ENCODE measurements at places on chromosomes 4 and X. TPM values are rescaled to one million over a fixed set of nuclear protein-coding genes. Genes with fewer than 3 reads are reported as not detected.
A peak's percentile ranks its signal among the peaks of the same experiment; 100 is the strongest.

- no peak overlapping the region for H3K4me3 ChIP-seq
- no peak for DNase-seq
- no peaks in the 10 kb centered on the region for H3K4me1 ChIP-seq
- no peaks in the 10 kb centered on the region for H3K36me3 ChIP-seq
Observed at GRCh38 chr4:122775987-122776836, 43.7 kb downstream of the BBS12 start.

DNA sequence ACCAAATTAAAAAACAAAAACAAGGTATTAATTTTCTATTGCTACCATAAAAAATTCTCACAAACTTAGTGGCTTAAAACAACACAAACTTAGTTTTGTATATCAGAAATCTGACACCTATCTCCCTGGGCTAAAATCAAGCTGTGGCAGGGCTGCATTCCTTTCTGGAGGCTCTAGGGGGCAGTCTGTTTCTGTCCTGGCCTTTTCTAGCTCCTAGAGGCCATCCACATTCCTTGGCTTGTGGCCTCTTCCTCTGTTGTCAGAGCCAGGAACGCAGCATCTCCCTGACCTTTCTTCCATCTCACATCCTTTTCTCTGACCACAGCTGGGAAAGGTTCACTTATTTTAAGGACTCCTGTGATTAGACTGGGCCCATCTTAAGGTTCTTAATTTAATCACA is 38.9 kb upstream of the TLR2 start:
- DNase-seq = no peak
- H3K4me1 ChIP-seq = peaks cover 6% of the 10 kb centered on the region
- no peak overlapping the region for H3K4me3 ChIP-seq

- peak within 1 kb of the TSS; percentile 82 for H3K27ac ChIP-seq
- peaks cover 27% of the 10 kb centered on the region for H3K27me3 ChIP-seq
- peak within 1 kb of the TSS; percentile 58 for H3K4me3 ChIP-seq
- H3K4me1 ChIP-seq = no peaks in the 10 kb centered on the region
- H3K36me3 ChIP-seq = peaks cover 2% of the 10 kb centered on the region
Observed at GRCh38 chrX:16712548-16713155, at the start of gene CTPS2. CTPS2 (minus strand) TSS chrX:16712669; CDS start chrX:16702902, 9,767 bp downstream.

- H3K27me3 ChIP-seq = peaks cover 13% of the 10 kb centered on the region
- no peak for DNase-seq
- H3K27ac ChIP-seq = no peak within 1 kb of the TSS
- H3K4me1 ChIP-seq = no peaks in the 10 kb centered on the region
- H3K4me3 ChIP-seq = peak within 1 kb of the TSS; percentile 25
- no peaks in the 10 kb centered on the region for H3K36me3 ChIP-seq
Observed at GRCh38 chrX:17860811-17861488, at the start of gene RAI2. RAI2 (minus strand) TSS chrX:17861298; CDS start chrX:17802010, 59,288 bp downstream.

XKRX gene
- 0.22 TPM for polyA plus RNA-seq

DNA sequence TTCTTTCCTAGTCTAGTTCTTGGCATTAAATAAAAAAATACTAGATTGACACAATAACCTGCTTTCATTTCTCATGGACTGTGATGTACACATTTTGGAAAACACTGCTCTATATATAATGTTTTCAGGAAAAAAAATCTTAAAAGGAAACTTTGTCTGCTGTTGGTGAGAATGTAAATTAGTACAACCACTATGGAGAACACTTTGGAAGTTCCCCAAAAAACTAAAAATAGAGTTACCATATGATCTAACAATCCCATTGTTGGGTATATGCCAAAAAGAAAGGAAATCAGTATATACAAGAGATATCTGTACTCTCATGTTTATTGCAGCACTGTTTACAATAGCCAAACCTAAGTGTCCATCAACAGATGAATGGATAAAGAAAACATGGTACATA is 202.3 kb downstream of the PPP3CA start:
- H3K27ac ChIP-seq = no peak overlapping the region
- no peaks in the 10 kb centered on the region for H3K27me3 ChIP-seq
- peaks cover 12% of the 10 kb centered on the region for H3K4me1 ChIP-seq
- H3K4me3 ChIP-seq = no peak overlapping the region
- no peak for DNase-seq

GRCh38 chr4:123583043-123583442 is 186.4 kb downstream of the SPRY1 start:
- H3K36me3 ChIP-seq = no peaks in the 10 kb centered on the region
- H3K27ac ChIP-seq = no peak overlapping the region
- H3K4me1 ChIP-seq = peaks cover 4% of the 10 kb centered on the region
- no peaks in the 10 kb centered on the region for H3K27me3 ChIP-seq
- no peak overlapping the region for H3K4me3 ChIP-seq

DNA sequence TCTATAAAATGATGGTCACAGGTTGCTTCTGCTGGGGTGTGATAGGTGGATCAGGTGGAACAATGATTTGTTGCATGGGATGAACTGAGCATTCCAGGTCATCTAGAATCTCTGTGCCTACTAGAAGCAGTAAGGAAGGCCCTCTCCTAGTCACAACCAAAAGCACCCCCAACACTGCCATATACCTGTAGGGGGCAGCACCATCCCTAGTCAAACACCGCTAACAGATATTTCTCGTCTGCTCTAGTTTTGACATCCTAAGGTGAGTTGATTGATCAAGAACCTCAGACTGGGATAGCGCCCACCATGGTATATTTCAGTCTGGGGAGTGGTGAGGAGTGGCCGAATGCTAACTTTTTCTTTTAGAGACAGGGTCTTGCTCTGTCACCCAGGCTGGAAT is 160.2 kb downstream of the NHS start:
- no peaks in the 10 kb centered on the region for H3K36me3 ChIP-seq
- no peaks in the 10 kb centered on the region for H3K4me1 ChIP-seq

DNA sequence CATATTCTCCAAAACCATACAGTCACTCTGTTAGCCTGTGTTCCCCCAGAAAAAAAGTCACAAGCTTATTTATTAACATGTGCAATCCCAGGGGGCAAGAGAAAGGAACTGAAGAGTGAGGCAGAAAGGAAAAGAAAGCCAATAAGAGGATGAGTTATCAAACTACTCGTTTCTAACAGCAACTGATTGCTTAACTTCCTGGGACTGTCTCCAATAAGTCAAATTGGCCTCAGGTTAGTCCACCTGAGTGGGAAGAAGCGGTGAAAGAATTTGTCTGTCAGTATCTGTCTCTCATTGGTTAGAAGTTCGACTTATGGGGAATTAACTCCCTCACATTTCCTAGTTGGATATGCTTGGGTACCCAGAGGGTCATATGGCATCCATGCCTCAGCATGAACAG is 14.1 kb downstream of the F9 start:
- no peak overlapping the region for H3K27ac ChIP-seq
- DNase-seq = no peak
- no peaks in the 10 kb centered on the region for H3K27me3 ChIP-seq
- no peaks in the 10 kb centered on the region for H3K4me1 ChIP-seq
- H3K4me3 ChIP-seq = no peak overlapping the region

- no peaks in the 10 kb centered on the region for H3K4me1 ChIP-seq
- no peak overlapping the region for H3K4me3 ChIP-seq
- no peak overlapping the region for H3K27ac ChIP-seq
- H3K36me3 ChIP-seq = no peaks in the 10 kb centered on the region
Observed at GRCh38 chr4:130073145-130073790, 977.3 kb downstream of the C4orf33 start.

GRCh38 chr4:139783741-139784484 is 118.3 kb downstream of the MGST2 start:
- H3K4me3 ChIP-seq = no peak overlapping the region
- DNase-seq = no peak
- H3K27me3 ChIP-seq = no peaks in the 10 kb centered on the region
- peaks cover 16% of the 10 kb centered on the region for H3K4me1 ChIP-seq

DNA sequence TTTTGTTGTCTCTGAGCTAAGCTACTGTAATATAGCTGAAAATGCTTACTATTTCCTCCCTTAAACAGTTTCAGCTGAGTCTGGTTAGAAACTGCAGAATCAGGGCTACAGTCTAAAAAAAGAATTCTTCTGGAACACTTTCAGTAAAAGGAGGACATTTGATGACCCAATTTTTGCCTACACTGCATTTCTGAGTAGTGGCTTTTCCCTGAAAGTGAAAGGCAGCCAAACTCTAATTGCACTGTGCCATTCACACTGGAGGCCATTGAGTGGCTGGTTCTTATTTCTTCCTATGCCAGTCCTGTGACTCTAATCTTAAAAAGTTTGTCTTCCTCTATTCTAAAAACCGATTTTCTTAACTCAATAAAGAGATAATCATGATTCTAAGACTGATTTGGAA is 526.0 kb downstream of the CFAP47 start:
- H3K27me3 ChIP-seq = no peaks in the 10 kb centered on the region
- no peak for DNase-seq
- no peaks in the 10 kb centered on the region for H3K36me3 ChIP-seq
- H3K27ac ChIP-seq = no peak overlapping the region
- no peak overlapping the region for H3K4me3 ChIP-seq
- H3K4me1 ChIP-seq = no peaks in the 10 kb centered on the region

- no peak overlapping the region for H3K27ac ChIP-seq
- no peak overlapping the region for H3K4me3 ChIP-seq
- no peaks in the 10 kb centered on the region for H3K4me1 ChIP-seq
- DNase-seq = no peak
- peaks cover 12% of the 10 kb centered on the region for H3K27me3 ChIP-seq
Observed at GRCh38 chr4:1563241-1563640, 120.9 kb downstream of the FAM53A start.

ITIH6 gene
- not detected for polyA plus RNA-seq

DNA sequence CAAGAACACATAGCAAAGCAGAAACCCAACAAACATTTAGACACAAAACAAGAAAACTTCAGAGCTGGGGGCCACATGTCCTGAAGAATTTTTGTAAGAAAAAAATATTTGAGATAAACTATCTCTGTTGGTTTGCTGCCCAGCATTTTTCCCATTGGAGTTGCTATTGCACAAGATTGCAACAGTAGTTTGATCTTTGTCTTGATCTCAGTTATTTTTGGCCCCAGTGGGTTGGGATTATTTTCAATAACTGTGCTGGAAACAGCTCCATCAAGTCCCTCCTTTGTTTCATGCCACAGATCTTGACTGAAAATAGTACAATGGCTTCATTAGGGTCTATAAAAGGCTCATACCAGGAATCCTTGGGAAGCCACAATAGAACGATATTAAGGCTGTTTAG is 103.8 kb upstream of the RAI2 start:
- no peak overlapping the region for H3K4me3 ChIP-seq
- no peak overlapping the region for H3K27ac ChIP-seq
- no peaks in the 10 kb centered on the region for H3K4me1 ChIP-seq
- H3K27me3 ChIP-seq = no peaks in the 10 kb centered on the region
- no peak for DNase-seq

- no peak overlapping the region for H3K27ac ChIP-seq
- no peak overlapping the region for H3K4me3 ChIP-seq
- no peaks in the 10 kb centered on the region for H3K4me1 ChIP-seq
- H3K36me3 ChIP-seq = no peaks in the 10 kb centered on the region
- no peak for DNase-seq
- H3K27me3 ChIP-seq = no peaks in the 10 kb centered on the region
Observed at GRCh38 chr4:14434483-14434882, 567.8 kb upstream of the CPEB2 start.

SLC10A7 gene
- polyA plus RNA-seq = 1.8 TPM

GPR50 gene
- not detected for polyA plus RNA-seq

NAT8L gene
- polyA plus RNA-seq = 0.13 TPM

ADAM29 gene
- 0.02 TPM for polyA plus RNA-seq

- H3K27ac ChIP-seq = no peak overlapping the region
- H3K27me3 ChIP-seq = no peaks in the 10 kb centered on the region
- DNase-seq = no peak
- no peaks in the 10 kb centered on the region for H3K36me3 ChIP-seq
- H3K4me1 ChIP-seq = no peaks in the 10 kb centered on the region
Observed at GRCh38 chr4:112069110-112069509, 76.1 kb upstream of the FAM241A start.

TLR8 gene
- polyA plus RNA-seq = 3.5 TPM

GRCh38 chr4:56637791-56638190 is 43.3 kb downstream of the HOPX start:
- no peaks in the 10 kb centered on the region for H3K27me3 ChIP-seq
- H3K36me3 ChIP-seq = no peaks in the 10 kb centered on the region
- no peak for DNase-seq

- no peaks in the 10 kb centered on the region for H3K4me1 ChIP-seq
- no peaks in the 10 kb centered on the region for H3K36me3 ChIP-seq
- H3K27me3 ChIP-seq = no peaks in the 10 kb centered on the region
- DNase-seq = no peak
Observed at GRCh38 chr4:106691749-106692148, 323.2 kb upstream of the GIMD1 start.

TMEM31 gene
- polyA plus RNA-seq = 0.14 TPM

- no peaks in the 10 kb centered on the region for H3K36me3 ChIP-seq
- H3K27me3 ChIP-seq = no peaks in the 10 kb centered on the region
- no peak for DNase-seq
- H3K4me1 ChIP-seq = no peaks in the 10 kb centered on the region
- no peak overlapping the region for H3K27ac ChIP-seq
Observed at GRCh38 chr4:149910604-149911350, 95.1 kb upstream of the IQCM start.

DNA sequence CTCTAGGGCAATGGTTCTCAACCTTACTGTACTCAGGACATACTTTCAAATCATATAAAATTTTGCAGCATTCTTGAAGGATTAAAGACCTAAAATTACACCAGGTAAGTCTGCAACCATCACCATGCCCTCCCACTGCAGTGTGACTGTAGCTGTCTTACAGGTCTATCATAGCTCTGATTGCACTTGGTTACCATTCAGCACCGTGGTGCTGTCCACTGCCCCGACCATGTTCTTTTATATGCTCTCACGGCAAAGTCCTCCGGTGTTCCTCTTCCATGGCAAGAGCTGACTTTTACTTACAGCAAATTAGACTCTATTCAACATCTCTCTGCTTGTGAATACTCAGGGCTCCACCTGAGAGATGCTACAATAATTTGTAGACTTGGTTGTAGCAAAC is 11.5 kb downstream of the CRMP1 start:
- no peak overlapping the region for H3K4me3 ChIP-seq
- H3K4me1 ChIP-seq = no peaks in the 10 kb centered on the region
- H3K27ac ChIP-seq = no peak overlapping the region
- H3K27me3 ChIP-seq = peaks cover 2% of the 10 kb centered on the region

GRCh38 chrX:39201305-39201990 is 400.2 kb downstream of the MID1IP1 start:
- H3K4me1 ChIP-seq = no peaks in the 10 kb centered on the region
- no peak overlapping the region for H3K27ac ChIP-seq
- no peak overlapping the region for H3K4me3 ChIP-seq
- H3K27me3 ChIP-seq = no peaks in the 10 kb centered on the region
- DNase-seq = no peak

COL25A1 gene
- 0.06 TPM for polyA plus RNA-seq

DNA sequence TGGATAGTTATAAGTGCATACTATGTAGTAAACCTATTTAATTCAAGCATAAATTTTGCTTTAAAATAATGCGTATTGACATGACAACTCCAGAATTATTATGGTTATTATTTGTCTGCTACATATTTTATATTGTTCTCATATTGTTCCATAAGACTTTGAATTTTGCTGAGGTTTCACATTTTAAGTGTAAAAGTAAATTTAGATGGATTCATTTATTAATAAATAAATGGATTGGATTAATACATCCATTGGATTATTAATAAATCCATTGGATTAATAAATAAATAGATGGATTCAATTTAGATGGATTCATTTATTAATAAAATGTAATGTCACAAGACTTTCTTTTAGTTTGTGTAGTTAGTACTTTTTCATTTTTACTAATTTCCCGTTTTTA is 1768.0 kb upstream of the PCDH10 start:
- no peaks in the 10 kb centered on the region for H3K4me1 ChIP-seq
- no peak overlapping the region for H3K27ac ChIP-seq
- H3K4me3 ChIP-seq = no peak overlapping the region
- H3K27me3 ChIP-seq = no peaks in the 10 kb centered on the region
